Renal cortex interstitium (tissue), 15 donors: ENCODE measurements at places on chromosomes 6 and 20. TPM values are rescaled to one million over a fixed set of nuclear protein-coding genes. Genes with fewer than 3 reads are reported as not detected.

HLA-DPB1 gene
- polyA plus RNA-seq = 10.7 TPM

DNA sequence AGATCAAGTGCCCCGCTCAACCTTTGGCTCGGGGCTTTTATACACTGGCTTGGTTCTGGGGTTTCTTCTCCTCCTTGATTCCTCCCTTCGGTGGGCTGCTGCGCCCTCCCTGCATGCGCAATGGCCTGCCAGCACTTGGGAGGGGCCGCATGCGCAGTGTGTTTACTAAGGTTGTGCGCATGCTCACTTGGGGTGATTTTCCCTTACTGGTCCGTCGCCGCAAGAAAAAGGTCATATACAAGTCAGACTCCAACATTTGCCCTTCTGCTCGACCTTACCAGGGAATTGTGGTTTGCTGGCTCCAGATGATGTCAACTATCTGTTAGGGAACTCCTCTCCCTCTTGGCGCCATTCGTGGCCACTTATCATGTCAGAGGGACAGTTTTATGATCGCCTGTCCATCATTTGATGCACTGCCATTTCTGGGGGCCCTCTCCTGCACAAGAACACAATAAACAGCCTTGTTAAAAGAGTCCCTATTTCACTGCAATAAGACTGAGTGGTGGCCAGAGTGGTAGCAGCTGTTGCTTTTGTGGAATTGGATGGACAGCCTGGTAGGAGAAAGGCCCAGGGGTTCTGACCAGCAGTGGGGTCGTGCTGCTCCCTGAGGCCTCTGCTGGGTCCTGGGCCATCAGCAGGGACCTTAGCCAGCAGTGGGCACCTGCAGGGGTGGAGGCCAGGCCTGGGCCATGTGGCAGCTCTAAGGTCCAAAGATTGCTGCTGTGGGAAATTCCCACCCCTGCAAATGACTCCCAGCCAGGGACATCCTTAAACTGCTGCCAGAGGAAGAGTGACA lies 2.8 kb upstream of the LBP start:
- peak; percentile 74 for DNase-seq

- DNase-seq = no peak
Measured at GRCh38 chr6:134577998-134578397, 260.1 kb upstream of the SGK1 start.

GOPC gene
- polyA plus RNA-seq = 58.4 TPM

MAFB gene
- 123 TPM for polyA plus RNA-seq
